Heart left ventricle (tissue), 16 donors: ENCODE measurements at places on chromosomes 7 and 10. TPM values are rescaled to one million over a fixed set of nuclear protein-coding genes. Genes with fewer than 3 reads are reported as not detected.

DNA sequence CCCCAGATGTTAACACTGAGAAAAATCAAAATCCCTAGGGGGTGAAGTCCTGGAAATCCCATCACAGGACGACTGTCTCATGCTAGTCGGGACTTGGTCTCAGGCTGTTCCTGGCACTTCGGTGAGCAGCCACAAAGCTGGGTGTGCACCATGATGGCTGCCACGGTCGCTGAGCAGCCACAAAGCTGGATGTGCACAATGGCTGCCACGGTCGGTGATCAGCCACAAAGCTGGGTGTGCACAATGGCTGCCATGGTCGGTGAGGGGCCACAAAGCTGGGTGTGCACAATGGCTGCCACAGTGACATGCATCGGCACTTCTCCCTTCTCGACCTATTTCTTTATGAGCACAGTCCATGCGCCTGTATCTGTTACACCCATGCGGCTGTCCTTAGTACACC lies 505.1 kb downstream of the TCERG1L start:
- DNase-seq = no peak
- no peaks in the 10 kb centered on the region for H3K4me1 ChIP-seq
- no peak overlapping the region for H3K4me3 ChIP-seq
- H3K27me3 ChIP-seq = peaks cover 5% of the 10 kb centered on the region
- H3K36me3 ChIP-seq = no peaks in the 10 kb centered on the region

- DNase-seq = no peak
- peaks cover 3% of the 10 kb centered on the region for H3K4me1 ChIP-seq
- H3K27me3 ChIP-seq = no peaks in the 10 kb centered on the region
Observed at GRCh38 chr7:133854739-133855138, 272.4 kb upstream of the LRGUK start.

DNA sequence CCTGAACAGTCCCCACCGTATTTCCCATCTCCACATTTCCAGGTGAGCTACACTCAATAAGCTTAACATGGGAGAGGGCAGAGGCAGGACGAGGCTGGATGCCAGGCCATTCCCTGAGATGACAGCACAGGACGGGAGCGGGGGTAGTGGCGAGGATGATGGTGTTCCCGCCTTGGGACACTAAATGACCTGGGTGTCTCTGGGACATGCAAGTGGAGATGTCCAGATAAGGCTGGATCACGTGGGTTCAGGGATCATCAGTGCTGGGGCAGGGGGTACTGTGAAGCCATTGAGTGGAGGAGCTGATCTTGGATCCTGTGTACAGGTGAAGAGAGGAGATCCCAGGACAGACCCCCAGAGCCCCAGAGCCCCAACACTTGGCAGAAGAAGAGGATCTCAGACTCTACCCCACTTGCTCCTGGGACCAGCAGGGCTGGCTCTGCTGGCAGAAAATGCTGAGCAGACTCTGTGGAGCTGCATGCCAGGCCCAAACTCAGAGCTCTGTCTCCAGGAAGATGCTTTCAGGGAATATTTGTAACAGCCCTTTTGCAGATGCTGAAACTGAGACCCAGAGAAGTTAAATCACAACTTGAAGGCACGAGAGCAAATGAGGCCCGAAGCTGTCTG lies 29.7 kb upstream of the HSPA12A start:
- H3K27me3 ChIP-seq = no peaks in the 10 kb centered on the region
- H3K4me3 ChIP-seq = no peak overlapping the region
- no peak overlapping the region for H3K27ac ChIP-seq
- no peak for DNase-seq

DNA sequence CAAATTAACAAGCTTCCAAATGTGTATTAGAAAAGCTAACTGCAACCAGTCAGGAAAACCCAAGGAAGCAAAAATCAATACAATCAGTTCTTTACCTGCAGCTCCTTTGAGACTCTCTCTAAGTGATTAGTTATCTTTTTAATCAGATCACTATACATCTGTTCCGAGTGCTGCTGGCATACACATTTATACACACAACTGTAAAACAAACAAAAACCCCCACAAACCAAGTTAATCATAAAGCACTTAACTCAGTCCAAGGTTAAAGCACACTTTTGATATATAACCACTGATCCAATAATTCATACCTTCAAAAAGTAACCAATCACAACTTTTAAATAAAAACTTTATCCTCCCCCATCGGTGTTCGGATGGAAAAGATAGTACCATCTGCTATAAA lies 25.6 kb downstream of the CACUL1 start:
- H3K27ac ChIP-seq = no peak overlapping the region
- peaks cover 9% of the 10 kb centered on the region for H3K36me3 ChIP-seq
- peaks cover 57% of the 10 kb centered on the region for H3K4me1 ChIP-seq
- no peak overlapping the region for H3K4me3 ChIP-seq
- DNase-seq = no peak

- no peak overlapping the region for H3K27ac ChIP-seq
- no peaks in the 10 kb centered on the region for H3K27me3 ChIP-seq
- DNase-seq = no peak
- H3K4me3 ChIP-seq = no peak overlapping the region
Observed at GRCh38 chr10:11097686-11098085, 80.0 kb downstream of the CELF2 start.

- no peaks in the 10 kb centered on the region for H3K4me1 ChIP-seq
- H3K36me3 ChIP-seq = no peaks in the 10 kb centered on the region
- no peak overlapping the region for H3K4me3 ChIP-seq
- DNase-seq = no peak
- no peaks in the 10 kb centered on the region for H3K27me3 ChIP-seq
Observed at GRCh38 chr10:106560925-106561640, 603.4 kb downstream of the SORCS1 start.

DNA sequence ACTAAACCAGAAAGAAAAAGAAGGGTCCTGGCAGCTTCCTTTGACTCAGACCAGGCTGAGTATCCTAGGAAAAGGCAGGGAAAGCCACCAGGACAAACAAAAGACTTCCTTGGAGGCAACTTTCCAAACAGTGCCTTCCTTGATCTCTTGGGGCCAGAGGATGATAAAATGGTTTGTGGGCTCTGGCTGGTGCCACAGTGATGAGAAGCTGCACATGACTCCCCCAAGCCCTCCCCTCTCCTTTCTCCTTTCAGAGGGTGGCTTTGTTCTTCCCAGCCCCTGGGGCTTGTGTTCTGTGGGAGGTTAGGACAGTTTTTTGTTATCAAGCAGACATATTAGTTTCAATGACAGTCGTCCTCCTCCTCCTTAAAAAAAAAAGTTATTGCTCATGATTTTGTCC lies 183.2 kb downstream of the SEM1 start:
- H3K27me3 ChIP-seq = no peaks in the 10 kb centered on the region
- no peak for DNase-seq
- H3K4me3 ChIP-seq = no peak overlapping the region

The EPO gene
- not detected for total RNA-seq

- no peaks in the 10 kb centered on the region for H3K27me3 ChIP-seq
- H3K27ac ChIP-seq = no peak overlapping the region
- DNase-seq = no peak
- H3K36me3 ChIP-seq = no peaks in the 10 kb centered on the region
Observed at GRCh38 chr10:44713307-44713706, 197.8 kb upstream of the TMEM72 start.

The TSPAN12 gene
- total RNA-seq = 54.7 TPM

The PTN gene
- 17.2 TPM for total RNA-seq

The ZNF488 gene
- 0.25 TPM for total RNA-seq

DNA sequence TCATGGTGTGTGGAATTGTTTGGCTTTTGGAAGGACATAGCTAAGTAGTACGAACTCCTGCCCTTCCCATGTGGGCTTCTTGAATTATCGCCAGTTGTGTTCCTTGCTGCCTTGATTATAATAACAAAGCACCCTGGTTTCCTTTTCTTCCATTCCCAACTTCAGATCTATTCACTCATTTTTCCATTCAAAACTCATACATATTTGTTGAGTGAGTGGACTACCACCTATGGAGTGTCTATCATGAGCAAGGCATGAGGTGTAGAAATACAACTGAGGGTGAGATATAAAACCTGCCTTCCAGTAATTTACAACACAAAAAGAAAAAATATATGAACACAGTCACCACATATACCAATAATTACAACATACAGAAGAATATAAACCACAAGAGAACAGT lies 4.9 kb upstream of the COL17A1 start:
- H3K4me3 ChIP-seq = no peak overlapping the region
- no peaks in the 10 kb centered on the region for H3K4me1 ChIP-seq
- no peak overlapping the region for H3K27ac ChIP-seq

- H3K27me3 ChIP-seq = no peaks in the 10 kb centered on the region
- H3K4me1 ChIP-seq = peaks cover 84% of the 10 kb centered on the region
- H3K4me3 ChIP-seq = no peak overlapping the region
- H3K36me3 ChIP-seq = peaks cover 15% of the 10 kb centered on the region
- H3K27ac ChIP-seq = no peak overlapping the region
- DNase-seq = no peak
Observed at GRCh38 chr7:131020759-131021261, 286.8 kb upstream of the KLF14 start.

DNA sequence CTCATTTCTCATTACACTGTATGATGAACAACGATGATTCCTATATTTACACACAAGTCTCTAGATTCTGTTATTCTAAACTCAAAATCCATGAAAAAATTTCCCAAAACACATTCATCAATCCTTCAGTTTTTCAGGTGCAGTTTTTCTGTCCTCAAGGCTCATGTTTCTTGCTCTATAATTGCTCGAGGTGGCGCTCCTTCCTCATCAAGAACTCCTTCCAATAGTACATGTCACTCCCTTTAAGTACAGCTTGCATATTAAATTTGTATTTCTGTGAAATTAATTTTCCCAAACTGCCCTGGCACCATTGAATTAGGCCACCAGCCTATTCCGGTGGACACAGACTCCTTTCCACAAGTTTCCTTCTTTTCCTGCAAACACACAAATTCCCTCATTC lies 188.7 kb upstream of the MINDY3 start:
- DNase-seq = no peak
- no peaks in the 10 kb centered on the region for H3K4me1 ChIP-seq
- no peak overlapping the region for H3K27ac ChIP-seq
- H3K4me3 ChIP-seq = no peak overlapping the region

DNA sequence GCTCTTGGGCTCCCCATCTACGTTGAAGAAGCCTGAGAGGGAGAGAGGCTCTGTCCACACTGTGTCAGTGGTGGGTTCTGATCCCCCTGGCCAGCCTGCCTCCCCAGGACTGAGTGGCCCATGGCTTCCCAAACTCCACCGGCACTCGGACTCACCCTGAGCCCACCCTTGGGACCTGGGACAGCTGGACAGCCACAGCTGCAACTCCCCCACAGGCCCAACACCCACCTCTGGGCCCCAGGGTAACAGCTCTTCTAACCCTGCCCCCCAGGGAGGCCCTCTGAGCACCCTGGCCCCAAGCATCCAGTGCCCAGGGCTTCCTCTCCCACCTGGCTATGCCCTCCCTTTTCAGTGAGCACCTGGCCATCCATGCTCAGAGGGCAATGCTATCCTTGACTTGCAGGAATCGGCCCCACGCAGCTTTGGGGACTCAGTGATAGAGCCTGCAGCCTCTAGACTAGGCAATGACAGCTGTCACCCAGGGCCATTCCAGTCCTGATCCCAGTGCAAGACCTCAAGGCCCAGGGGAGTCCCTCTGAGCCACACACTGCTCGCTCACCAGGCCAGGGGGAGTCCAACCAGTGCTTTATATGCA lies 17.9 kb downstream of the OGDHL start:
- no peaks in the 10 kb centered on the region for H3K4me1 ChIP-seq
- no peak overlapping the region for H3K27ac ChIP-seq
- H3K36me3 ChIP-seq = no peaks in the 10 kb centered on the region
- no peaks in the 10 kb centered on the region for H3K27me3 ChIP-seq
- H3K4me3 ChIP-seq = no peak overlapping the region

DNA sequence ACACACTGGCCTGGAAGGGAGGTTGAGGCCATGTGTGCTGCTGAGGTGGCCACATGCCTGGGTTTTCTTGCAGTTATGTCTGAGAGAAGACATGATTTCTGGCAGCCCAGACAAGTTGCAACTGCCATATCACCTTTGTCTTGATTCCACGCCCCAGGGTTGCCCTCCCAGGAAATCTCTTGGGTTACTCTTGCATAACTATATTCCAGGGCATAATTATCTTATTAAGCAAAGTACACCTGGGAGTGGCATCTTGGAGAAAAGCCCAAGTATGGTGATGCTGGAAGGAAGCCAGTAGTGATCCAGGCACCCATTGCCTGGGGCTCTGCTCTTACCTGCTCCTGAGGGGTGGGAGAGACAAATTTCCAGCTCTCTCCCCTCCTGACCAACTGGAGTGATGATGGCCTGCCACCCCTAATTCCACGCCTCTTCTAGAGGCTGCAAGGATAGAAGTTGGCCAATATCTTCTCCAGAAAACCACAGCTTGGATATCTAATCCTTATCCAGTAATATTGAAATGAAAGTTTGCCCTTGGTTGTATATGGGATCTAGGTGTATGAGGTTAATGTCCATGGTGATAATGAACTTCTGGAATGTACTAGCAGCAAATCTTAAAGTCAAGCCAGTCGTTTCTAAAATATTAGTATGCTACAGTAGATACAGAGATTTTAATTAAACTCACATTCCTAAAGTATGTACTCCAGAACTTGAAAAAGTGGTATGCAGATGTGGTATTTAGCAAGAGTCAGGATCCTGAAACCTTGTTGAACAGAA lies 5.0 kb downstream of the AKR1B10 start:
- H3K27me3 ChIP-seq = no peaks in the 10 kb centered on the region
- no peak overlapping the region for H3K4me3 ChIP-seq
- no peaks in the 10 kb centered on the region for H3K36me3 ChIP-seq

The TET1 gene
- 4.1 TPM for total RNA-seq

DNA sequence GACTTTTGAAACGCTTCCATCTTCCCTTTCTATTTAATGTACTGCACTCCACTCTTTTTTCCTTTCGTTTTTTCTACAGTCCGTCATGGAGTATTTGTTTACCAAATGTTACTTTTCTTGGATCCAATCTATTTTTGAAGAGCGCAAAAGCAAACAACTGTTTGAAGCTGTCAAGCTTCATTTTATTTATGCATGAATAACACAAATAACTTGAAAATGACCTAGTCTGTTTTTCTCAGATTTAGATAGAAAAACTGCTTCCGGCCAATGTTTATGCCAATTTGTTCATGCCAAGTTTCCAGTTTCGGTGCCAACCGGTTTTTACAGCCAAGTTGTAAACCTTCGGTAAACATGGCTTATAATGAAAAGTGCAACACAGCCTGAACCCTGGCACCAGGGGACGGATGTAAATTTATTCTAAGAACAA lies 150.9 kb upstream of the KLF6 start:
- no peaks in the 10 kb centered on the region for H3K36me3 ChIP-seq
- H3K4me1 ChIP-seq = no peaks in the 10 kb centered on the region
- no peaks in the 10 kb centered on the region for H3K27me3 ChIP-seq
- peak overlapping the region; percentile 54 for H3K27ac ChIP-seq

GRCh38 chr7:66055321-66055956 lies 20.2 kb upstream of the ASL start:
- no peaks in the 10 kb centered on the region for H3K36me3 ChIP-seq
- H3K27ac ChIP-seq = no peak overlapping the region
- H3K27me3 ChIP-seq = no peaks in the 10 kb centered on the region

GRCh38 chr7:91182819-91183764 lies 81.1 kb upstream of the FZD1 start:
- no peaks in the 10 kb centered on the region for H3K27me3 ChIP-seq
- H3K4me3 ChIP-seq = no peak overlapping the region
- no peak overlapping the region for H3K27ac ChIP-seq
- H3K4me1 ChIP-seq = no peaks in the 10 kb centered on the region
- DNase-seq = no peak
- H3K36me3 ChIP-seq = no peaks in the 10 kb centered on the region

The DLD gene
- total RNA-seq = 392 TPM

The HOGA1 gene
- total RNA-seq = 53.0 TPM

The DNAJB6 gene
- 150 TPM for total RNA-seq

GRCh38 chr10:43322331-43322730 lies 49.1 kb upstream of the FXYD4 start:
- H3K27me3 ChIP-seq = no peaks in the 10 kb centered on the region
- peak overlapping the region; percentile 16 for H3K4me3 ChIP-seq
- peaks cover 3% of the 10 kb centered on the region for H3K4me1 ChIP-seq
- no peak for DNase-seq
